NCI-H187 (cell line): ENCODE measurements at places on chromosomes 2 and 18.

GRCh38 chr2:101883860-101884259, 107.9 kb upstream of the IL1R2 start:
- DNase-seq: no peak

DNA sequence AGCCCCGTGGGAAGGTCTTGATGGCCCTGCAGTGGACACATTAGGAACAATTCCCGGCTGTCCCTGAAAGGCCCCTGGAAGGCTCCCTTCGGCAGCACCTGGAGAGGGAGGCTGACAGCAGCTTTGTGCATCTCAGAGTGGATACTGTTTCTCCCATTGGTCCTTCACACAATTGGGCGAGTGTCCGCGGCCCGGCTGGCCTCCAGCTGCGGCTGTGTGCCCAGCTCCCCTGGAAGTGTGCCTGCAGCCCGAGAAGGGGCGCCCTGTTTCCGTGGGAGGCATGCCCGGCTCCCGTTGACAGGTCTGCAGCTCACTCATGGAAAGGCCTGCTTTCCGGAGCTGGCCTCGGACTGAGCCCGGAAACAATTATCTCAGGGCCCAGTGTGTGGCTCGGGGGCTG, 103.7 kb downstream of the LPIN1 start:
- DNase-seq: no peak

DNA sequence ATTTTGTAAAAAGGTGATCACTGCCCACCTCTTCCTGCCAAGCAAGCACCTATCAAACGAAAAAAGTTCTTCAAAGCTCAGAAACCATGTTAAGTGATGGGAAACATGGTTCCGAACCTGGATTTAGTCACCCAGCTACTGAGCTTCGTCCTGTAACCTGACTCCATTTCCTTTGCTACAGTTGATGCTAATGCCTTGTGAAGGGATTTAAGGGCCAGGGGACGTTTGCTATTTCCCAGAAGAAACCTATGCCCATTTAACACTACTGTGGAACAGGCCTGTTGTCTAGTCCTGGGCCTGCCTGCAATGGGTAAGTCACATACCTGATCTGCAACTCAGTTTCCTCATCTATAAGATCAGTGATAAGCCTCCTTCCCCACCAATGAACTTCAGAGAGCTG, 14.8 kb downstream of the SERPINE2 start:
- no peak for DNase-seq

GRCh38 chr2:136049011-136049742, 63.8 kb upstream of the DARS1 start:
- DNase-seq: no peak

GRCh38 chr18:64893349-64893748, 744.5 kb upstream of the LINC00305 start:
- no peak for DNase-seq

- DNase-seq: no peak
These were observed 108.8 kb downstream of the FMNL2 start for GRCh38 chr2:152443771-152444170.

- no peak for DNase-seq
These were observed 260.3 kb downstream of the MYCN start for GRCh38 chr2:16200554-16201193.

DNA sequence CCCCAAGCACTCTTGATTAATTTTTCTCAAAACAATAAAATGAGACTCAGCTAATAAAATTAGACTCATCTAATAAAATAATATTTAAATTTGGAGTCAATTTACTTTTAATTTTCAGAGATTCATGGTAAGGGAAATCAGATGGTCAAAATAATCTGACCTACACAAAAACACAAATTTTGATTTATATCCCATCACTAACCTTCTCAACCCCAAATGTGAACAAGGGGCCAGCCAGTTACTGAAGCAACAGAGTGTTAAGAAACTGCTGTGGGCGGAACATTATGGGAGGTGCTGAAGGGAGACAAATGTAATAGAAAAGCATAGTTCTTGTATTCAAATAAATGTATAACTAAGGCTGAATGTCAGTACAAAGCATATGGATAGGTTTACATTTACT, 28.5 kb upstream of the PPP3R1 start:
- no peak for DNase-seq

GRCh38 chr2:61015976-61016375, 1.5 kb upstream of the PEX13 start:
- no peak for DNase-seq

DNA sequence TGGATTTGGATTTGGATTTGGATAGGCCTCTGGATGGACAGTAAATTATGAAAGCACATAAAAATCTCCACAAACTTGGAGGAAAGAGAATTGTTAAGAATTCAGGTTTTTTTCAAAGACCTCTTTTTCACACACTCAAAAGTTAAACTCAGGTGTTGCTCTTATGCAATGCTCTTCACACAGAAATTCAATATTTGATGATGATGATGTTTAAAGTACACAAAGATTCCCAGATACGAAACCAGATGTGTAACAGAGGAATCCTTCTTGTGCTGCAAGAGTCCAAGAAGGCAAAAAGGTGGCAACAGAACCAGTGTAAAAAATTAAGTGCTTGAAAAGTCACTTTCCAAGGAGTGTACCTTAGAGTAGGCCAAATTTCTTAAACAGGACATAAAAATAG, 75.8 kb upstream of the SPATS2L start:
- no peak for DNase-seq

DNA sequence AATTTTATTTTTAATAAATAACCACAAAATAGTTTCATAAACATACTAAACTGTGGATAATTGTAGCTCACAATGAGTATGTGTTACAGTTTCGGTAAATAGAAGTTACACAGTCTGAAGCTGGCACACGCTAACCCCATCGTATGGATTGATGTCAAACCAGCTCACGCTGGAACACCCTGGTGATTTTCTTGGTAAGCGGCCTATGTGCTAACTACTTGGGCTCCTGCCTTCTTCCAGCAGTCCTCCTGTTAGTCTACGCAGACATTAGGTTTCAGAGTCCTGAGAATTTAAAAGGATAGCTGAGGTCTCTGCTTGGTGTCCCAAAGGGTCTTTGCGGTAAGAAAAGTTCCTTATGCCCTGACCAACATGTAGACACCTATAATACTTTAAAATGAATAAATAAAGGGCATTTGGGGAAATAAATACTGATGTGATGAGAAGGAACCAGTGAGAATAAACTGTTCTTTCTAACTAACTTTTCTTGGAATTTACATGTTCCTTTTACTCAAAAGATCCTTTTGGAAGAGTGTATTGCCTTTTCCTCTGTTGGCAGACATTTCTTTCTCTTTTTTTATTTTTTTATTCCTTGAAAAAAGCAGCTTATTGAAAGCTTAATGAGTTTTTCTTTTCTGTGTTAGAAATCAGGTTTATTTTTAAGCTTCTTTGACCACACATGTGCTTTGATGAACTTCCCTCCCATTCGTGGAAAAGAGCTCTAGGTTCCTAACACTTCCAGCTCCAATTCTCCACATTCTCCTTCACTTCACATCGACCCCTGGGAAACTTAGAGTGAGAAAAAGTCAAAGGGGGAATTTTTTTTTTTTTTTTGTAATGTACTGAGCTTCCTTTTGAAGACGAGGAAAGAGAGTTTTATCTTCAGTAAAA, 322.2 kb downstream of the IRS1 start:
- DNase-seq: no peak

DNA sequence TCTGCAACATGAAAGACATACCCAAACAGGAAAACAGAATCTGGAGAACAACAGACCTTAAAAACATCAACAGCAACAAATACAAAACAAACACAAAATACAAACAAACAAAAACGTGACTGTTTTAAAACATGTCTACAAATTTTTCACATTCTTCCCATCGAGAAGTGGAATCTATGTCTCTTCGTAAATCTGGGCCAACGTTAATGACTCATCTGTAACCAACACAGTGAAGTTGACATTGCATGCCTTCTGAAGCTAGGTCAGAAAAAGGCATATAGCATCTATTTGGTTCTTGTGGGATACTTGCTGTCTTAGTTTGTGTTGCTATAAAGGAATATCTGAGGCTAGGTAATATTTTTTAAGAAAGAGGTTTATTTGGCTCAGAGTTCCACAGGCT, 269.0 kb upstream of the FBXO11 start:
- DNase-seq: no peak

DNA sequence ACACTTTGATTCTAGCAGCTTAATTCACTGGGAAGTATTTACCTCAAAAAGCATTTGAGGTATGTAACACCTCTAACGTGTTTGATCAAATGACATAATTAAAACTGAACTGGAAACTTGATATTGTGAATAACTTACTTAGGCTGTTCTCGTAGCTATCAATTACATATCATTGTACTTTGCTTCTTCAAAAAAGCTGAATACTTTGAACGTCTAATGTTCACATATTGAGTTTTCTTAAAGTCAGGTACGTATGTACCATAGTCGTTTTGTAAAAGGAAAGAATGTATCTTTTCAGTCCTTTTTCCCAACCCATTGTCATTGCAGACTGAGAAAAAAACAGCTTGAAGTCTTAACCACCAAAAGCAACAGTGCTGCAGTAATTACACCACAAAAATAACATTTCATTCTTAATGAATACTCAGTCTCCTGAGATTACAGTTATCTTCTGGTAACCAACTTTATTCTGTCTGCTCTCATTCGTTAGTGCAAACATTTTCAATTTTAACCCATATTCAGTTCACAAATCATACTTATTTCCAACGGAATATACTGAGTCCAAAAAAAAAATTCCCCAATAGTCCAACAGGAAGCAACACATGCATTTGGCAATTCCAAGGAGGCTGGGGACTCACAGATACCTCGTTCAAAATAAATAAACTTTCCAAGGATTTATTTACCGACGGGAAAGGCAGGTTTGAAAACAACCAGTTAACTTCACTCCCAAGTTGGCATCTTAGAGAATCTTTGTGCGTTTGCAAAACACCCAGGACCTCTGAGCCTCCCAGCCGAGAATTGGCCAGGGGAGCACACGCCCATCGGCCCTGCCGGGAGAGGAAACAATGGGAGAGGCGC, 1.1 kb downstream of the CHN1 start:
- no peak for DNase-seq

- DNase-seq: no peak
These were observed 4.9 kb upstream of the TMEM200C start for GRCh38 chr18:5900262-5900661.

GRCh38 chr18:25298853-25299274, 53.1 kb downstream of the ZNF521 start:
- no peak for DNase-seq

DNA sequence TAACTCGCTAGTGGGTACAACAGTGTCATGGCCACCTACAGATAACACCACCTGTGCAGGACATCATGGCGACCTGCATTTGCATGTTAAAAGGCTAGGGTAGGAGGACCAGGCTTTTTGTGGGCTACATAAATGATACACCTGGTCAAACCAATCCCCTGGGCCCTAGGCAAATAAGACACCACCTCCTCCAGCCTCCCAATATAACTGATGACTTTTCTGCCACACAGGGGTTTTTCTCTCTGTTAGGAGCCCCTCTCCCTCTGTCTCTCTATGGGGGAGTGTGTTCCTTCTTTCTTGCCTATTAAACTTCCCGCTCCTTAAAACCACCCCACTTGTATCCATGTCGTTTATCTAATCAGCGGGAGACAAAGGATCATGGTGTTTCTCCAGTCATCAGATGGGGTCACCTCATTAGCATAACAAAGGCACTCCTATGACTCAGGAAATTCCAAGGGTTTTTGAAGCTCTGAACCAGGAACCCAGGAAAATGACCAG, 10.8 kb upstream of the BUB1 start:
- no peak for DNase-seq

- no peak for DNase-seq
These were observed 15.5 kb upstream of the NPPC start for GRCh38 chr2:231941673-231942072.

DNA sequence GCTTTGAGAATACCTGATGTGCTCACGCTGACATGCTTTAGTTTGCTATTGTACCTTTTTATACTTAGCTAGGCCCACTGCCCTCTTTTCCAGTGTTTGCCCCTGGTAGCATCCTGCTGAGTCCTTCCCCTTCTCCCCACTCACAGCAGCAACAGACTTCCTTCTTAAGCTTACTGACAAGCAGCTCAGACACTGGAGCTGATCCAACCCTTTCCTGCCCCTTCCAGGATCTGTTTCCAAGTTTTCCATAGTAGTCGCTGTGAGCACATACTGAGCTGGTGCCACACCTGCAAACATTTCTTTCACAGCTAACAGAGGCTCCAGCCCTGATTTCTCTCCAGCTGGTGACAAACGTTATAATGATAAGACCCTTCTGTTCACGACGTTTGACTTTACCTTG, 991.4 kb upstream of the CELF4 start:
- DNase-seq: no peak

DNA sequence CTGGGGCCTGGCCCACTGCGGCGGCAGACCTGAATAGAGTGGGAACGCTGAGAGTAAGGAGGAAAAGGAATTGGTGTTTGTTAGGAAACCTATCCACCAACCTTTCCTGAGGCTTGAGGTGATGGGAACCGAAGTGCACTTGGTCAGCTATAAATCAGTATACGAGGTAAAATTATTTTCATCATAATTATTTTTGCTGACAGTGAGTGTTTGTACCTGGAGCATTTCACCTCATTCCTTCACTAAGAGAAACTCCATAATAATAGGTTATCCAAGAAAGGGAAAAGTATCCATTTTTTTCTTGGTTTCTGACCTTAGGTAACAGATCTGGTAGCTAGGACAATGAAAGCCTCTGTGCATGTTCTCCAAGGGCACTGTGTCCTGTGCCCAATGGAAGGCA, 138.6 kb upstream of the RGPD4 start:
- no peak for DNase-seq

- no peak for DNase-seq
These were observed 13.9 kb downstream of the ARPC2 start for GRCh38 chr2:218230882-218231281.

DNA sequence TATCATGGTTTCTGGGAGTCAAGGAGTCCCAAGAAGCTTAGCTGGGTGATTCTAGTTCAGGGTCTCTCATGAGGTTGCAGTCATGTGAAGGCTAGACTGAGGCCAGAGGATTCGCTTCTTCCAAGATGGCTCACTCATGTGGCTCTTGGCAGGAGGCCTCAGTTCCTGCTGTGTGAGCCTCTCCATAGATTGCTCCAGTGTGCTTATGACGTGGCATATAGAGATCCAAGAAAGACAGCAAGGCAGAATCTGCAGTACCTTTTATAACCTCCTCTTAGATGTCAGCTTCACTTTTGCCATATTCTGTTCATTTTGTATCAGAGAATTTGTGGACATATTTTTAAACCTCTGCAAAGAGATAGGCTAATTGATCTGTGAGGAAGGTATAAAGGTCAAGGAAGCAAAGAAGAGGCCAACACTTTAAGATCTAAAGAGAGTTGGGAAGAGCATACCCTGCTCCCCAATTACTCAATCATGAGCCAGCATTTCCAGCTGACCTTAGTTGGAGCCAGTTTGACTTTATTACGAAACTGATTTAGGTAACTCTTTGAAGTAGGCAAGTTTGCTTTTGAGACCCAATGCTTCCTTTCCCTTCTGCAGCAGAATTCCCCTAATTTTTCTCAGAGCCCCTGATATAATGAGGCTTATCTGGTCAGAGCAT, 134.7 kb downstream of the EML6 start:
- DNase-seq: no peak

DNA sequence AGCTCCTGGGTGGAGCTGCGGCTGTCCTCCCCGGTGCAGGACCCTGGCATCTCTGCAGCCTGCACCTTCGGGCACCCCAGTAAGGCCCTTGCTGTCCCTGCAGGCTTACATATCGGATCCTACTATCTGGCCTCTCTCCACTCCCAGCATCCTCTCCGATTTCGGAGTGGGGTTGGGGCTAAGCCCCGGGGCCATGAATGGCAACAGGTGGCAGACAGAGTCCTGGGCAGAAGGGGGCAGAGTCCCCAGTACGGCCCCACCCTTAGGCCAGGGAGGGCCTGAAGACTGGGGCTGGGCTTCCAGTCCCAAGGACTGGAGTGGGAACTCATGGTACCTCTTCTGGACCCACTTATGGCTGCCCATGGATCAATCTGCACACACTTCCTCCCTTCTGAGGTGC, 180.4 kb upstream of the MC4R start:
- no peak for DNase-seq

GRCh38 chr2:82316586-82316985, 2012.0 kb upstream of the LRRTM1 start:
- DNase-seq: no peak
